ENCODE measurements at places on chromosomes 3 and 15.
A peak's percentile ranks its signal among the peaks of the same experiment; 100 is the strongest.

GRCh38 chr3:13251166-13251903 is 168.8 kb downstream of the NUP210 start:
- DNase-seq, result no peak

DNA sequence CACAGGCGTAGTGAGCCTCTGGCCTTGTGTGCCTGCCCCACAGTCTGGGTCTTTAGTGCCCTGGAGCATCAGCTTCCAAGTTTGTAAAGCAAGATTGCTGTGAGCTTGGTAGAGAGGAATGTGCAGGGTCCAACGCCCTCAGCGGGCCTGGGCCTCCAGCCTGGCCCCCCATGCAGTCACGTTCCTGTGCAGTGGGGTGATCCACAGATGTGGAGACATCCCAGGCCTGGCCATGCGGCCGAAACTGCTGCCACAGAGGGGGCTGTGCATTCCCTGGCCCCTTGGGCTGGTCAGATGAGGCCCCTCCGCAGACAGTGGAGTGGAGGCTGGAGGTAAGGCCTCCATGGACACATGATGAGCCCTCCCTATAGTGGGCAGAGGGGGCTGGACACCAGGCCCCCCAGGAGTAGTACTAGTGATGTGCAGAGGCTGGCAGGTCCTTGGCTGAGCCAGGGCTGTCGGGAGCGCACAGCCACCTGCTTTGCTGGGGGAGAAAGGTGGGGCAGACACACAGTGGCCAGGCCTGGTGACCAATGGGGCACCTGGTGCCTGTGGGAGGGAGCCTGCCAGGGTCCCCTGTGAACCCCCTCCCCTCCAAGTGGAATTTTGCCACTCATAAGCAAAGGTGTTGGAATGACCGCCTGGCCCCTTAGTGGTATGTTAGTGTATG is 71.5 kb downstream of the EFCAB12 start:
- no peak for DNase-seq

- DNase-seq, result no peak
Measured at GRCh38 chr3:16378415-16378814, 113.4 kb downstream of the OXNAD1 start.

DNA sequence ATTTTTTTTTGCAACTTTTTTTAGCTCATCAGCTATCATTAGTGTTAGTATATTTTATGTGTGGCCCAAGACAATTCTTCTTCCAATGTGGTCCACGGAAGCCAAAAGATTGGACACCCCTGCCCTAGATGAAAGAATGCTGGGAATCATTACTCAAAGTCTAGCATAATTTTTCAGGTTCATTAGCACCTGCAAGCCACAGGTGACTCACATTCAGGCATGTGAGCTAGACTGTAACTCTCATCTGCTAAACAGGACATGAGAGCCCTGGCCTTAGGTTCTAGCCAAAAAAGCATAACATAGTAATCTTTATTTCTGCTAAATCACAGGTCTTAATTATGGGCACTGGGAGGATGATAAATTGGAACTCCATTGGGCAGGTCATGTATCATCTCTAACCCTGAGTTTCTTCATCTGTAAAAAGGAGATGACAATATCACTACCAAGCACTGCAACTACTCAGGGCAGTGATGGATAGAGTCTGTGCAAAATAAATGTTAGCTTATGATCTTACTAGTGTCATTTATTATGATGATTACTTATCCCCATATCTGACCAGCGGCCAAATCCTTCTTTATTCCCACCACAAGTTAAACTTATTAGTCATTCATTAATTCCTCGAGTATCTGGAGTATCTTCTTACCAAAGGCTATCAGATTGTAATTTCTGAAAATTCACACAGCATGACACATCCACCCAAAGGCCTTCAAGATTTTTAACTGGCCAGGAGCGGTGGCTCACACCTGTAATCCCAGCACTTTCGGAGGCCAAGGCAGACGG is 125.0 kb downstream of the PLD1 start:
- DNase-seq, result no peak

DNA sequence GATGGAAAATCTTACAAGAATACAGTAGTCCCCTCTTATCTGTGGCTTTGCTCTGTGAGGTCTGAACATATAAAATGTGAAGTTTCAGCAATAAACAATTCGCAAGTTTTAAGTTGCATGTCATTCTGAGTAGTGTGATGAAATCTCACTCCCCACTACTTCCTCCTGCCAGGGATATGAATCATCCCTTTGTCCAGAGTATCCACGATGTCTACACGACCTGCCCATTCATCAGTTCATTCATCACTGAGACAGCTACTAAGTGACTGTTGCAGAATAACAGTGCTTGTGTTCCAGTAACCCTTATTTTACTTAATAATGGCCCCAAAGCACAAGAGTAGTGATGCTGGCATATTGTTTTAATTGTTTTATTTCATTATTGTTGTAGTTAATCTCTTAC is 489.2 kb upstream of the UBE2E2 start:
- no peak for DNase-seq

GRCh38 chr3:65742914-65743313 is 295.8 kb downstream of the MAGI1 start:
- no peak for DNase-seq

- DNase-seq, result no peak
Measured at GRCh38 chr15:90871716-90872485, 3.5 kb downstream of the FURIN start.

- no peak for DNase-seq
Measured at GRCh38 chr15:39564972-39565665, 15.8 kb upstream of the THBS1 start.

GRCh38 chr15:94638183-94638582 is 406.8 kb downstream of the MCTP2 start:
- no peak for DNase-seq

DNA sequence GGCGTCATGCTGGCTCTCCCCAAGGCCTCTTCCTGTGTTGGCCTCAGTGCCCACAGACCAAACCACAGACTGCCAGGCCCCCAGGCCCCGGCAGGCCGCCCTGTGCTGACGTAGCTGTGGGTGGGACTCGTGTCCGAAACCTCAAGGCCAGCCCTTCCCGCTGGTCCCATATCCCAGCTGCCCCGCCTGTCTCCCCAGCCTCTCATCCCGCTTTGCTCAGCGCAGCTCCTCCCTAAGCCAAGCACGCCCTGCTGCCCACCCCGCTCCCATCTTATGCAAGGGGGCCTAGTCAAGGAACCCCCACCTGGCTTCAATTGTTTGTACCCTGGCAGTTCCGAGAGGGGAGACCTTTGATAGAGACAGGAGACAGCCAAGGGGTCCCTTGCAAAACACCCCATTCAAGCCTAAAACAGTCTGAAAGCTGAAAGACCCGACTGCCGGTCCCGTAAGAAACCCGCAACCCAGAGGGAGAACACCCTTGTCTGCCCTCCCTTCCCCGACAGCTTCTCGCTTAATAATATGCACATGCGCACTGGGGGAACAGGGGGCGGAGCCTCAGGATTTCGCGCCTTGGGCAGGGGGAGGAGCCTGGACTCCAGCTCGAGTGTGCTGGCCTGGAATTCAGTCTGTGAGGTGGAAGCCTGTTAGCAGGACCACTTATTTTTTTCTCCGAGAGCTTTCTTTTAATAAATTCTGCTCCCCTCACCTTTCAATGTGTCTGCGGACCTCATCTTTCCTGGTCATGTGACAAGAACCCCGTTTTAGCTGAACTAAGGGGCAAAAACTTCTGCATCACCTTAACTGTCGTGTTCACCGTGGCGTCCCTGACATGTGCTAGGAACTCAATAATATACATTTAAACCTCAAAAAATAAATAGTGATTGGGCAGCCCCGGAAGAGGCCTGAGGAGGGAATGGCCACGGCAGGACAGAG is 17.2 kb downstream of the TNFAIP8L3 start:
- peak; percentile 33 for DNase-seq

GRCh38 chr3:46378426-46378942 is 7.7 kb downstream of the CCR5 start:
- peak; percentile 28 for DNase-seq

- peak; percentile 8 for DNase-seq
Measured at GRCh38 chr15:36883713-36884517, 216.4 kb downstream of the MEIS2 start.

- DNase-seq, result no peak
Measured at GRCh38 chr3:134312873-134313846, 61.1 kb downstream of the AMOTL2 start.

DNA sequence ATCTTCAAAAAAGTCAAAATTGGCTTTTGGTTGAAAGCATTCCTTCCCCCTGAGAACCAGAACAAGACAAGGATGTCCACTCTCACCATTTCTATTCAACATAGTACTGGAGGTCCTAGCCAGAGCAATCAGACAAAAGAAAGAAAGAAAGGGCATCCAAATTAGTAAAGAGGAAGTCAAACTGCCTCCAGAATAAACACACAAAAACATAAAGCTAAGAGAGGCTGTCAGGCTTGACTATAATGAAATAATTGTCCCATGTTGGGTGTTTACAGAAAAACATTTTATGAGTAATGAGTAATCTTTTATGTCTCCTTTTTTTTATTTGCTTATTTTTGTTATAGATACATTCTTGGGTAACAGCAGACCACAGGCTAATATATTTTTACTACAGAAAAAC is 18.3 kb upstream of the FAM240A start:
- no peak for DNase-seq

GRCh38 chr3:104206925-104207324 is 1159.8 kb upstream of the ALCAM start:
- no peak for DNase-seq

GRCh38 chr3:172302203-172302602 is 146.1 kb downstream of the GHSR start:
- DNase-seq, result no peak

DNA sequence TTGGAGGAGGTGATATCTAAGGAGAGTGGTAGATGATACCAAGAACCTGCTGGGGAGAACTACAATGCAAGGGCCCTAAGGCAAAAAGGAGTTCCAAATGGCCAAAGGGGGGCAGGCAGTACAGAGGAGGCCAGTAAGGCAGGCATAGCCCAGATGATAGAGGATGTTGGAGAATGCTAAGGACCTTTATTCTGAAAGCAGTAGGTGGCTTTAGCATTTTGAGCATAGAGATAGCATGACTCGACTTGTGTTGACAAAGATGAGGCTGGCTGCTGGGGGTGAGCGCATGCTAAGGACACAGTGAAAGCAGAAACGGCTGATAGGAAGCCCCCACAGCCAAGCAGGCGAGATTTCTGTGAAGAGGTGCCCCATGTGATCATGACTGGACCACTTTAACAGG is 419.3 kb downstream of the ERC2 start:
- no peak for DNase-seq

- no peak for DNase-seq
Measured at GRCh38 chr15:75671730-75672602, 24.3 kb downstream of the SNX33 start.

DNA sequence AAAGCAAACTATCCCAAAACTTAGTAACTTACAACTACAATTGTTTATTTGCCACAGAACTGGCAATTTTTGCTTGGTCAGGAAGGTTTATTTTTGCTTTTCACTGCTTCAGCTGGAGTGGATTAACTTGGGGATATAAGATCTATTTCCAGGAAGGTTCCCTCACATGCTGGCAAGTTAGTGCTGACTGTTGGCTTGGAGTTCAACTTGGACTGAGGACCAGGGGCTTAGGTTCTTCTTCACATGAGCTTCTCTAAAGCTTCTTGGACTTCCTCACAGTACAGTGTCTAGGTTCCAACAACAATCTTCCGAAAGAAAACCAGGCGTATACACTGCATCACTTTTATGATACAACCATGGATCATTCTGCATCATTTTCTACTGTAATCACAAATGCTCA is 264.4 kb downstream of the CHL1 start:
- DNase-seq, result no peak

All from effector CD8-positive, alpha-beta T cell (primary cell).